Left renal cortex interstitium (tissue), 4 donors: ENCODE measurements at places on chromosomes 13 and 19.

GRCh38 chr13:79987323-79987722 lies 353.6 kb downstream of the SPRY2 start:
- DNase-seq = no peak

DNA sequence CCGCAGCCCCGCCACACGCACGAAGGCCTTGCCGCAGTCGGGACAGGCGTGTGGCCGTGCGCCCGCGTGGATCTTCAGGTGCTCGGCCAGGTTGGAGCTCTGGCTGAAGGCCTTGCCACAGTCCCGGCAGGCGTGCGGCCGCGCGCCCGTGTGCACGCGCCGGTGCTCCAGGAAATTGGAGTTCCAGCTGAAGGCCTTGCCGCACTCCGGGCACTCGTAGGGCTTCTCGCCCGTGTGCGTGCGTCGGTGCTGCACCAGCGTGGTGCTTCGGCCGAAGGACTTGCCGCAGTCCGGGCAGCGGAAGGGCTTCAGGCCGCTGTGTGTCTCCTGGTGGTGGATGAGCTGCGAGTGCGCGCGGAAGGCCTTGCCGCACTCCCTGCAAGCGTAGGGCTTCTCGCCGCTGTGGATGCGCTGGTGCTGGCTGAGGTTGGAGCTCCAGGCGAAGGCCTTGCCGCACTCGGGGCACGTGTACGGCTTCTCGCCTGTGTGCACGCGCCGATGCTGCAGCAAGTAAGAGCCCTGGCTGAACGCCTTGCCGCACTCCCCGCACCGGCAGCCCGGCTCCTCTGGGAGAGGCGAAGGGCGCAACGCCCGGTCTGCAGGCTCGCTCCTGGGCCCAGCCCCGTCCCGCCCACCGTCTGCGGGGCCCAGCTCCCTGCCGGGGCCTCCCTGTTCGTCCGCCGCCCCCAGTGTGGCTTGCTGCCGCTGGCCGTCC lies 3.6 kb upstream of the A1BG start:
- peak; percentile 23 for DNase-seq

GRCh38 chr19:18672044-18672451 lies 11.4 kb upstream of the CRTC1 start:
- DNase-seq = no peak

DNA sequence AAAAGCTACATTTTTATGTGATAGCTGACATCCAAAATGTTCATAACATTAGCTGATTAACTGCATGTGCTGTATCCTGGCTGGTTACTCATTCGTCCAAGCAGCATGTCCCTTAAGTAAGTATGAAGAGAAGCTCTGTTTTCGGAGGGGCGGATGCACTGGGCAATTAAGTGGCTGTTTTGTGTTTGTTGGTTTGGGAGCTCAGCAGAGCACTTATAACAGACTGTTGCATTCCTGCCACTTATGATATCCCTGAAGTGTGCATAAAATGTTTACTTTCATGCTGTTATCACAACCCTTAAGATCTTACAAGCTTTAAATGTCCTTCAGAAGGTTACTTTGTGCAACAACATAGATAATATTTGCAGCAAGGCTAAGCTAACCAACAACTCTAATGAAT lies 264.1 kb downstream of the NALCN start:
- no peak for DNase-seq

- no peak for DNase-seq
These were observed 235.9 kb downstream of the NHLRC3 start for GRCh38 chr13:39273953-39274738.

GRCh38 chr19:45773384-45773783 lies 4.3 kb upstream of the SIX5 start:
- DNase-seq = no peak

GRCh38 chr13:38819053-38819452 lies 132.2 kb downstream of the FREM2 start:
- peak; percentile 7 for DNase-seq

DNA sequence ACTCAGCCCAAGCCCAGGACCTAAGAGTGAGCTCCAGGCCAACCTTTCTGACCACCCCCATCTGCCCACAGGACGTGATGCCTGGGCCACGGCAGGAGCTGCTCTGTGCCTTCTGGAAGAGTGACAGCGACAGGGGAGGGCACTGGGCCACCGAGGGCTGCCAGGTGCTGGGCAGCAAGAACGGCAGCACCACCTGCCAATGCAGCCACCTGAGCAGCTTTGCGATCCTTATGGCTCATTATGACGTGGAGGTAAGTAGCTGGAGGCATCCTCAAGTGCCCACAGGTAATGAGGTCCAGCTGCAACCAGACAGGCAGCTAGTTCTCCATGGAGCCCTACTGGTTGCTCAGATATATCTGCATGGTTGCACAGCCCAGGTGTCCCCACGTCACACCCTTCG lies 14.8 kb downstream of the DDX39A start:
- no peak for DNase-seq

DNA sequence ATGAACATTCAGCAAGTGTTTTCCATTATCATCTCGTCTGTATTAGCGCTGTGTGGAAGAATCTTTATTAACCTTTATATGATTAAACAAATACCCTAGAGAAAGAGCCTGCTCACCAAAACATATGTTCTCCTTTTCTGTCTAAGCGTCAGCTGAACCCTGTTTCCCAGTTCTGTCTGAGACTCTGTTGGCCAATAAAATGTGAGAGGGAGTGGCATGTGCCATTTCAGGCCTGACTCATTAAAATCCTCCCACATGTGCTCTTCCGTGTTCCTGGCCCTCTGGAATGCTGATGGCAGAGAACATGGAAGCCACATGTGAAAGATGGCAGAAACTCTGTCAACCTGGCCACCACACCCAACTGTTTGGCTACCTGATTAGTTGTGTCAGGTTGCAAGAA lies 181.9 kb upstream of the EDNRB start:
- no peak for DNase-seq

GRCh38 chr13:45847554-45848224 lies 3.9 kb downstream of the SIAH3 start:
- no peak for DNase-seq

- no peak for DNase-seq
These were observed at the start of gene GZMM for GRCh38 chr19:543910-544608. Gene GZMM, plus strand, starts transcription at chr19:544053. Its CDS starts 19 bp downstream, at chr19:544072.

GRCh38 chr13:99809926-99810325 lies 161.6 kb downstream of the ZIC5 start:
- DNase-seq = no peak

DNA sequence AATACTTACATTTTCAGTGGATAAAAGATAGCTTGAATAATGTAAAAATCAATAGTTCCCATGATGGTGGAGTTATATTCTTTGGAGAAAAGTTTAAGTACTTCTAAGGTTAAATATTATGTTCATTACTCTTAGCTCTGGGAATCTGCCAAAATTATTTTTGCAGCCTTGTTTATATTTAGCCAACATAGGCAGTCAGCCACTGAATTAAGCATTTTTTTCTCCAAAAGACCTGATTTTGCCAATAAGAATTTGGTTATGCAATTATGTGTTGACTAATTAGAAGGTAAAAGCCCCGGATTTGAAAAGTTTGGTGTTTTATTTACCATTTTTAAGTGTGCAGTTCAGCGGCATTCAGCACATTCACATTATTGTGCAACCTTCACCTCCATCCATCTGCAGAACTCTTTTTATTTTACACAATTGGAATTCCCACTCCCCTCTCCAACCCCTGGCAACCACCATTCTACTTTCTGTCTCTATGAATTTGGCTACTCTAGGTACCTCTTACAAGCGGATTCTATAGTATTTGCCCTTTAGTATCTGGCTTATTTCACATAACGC lies 90.1 kb upstream of the C1QTNF9B start:
- no peak for DNase-seq

GRCh38 chr13:45940061-45940460 lies 88.5 kb upstream of the SIAH3 start:
- no peak for DNase-seq

GRCh38 chr19:50178859-50179537 lies 15.9 kb upstream of the IZUMO2 start:
- DNase-seq = no peak

GRCh38 chr13:36418022-36418805 lies 14.1 kb upstream of the CCNA1 start:
- DNase-seq = no peak

- no peak for DNase-seq
These were observed 53.4 kb downstream of the TRPM4 start for GRCh38 chr19:49210901-49211451.

GRCh38 chr19:3766520-3766919 lies 4.0 kb downstream of the MRPL54 start:
- DNase-seq = no peak

DNA sequence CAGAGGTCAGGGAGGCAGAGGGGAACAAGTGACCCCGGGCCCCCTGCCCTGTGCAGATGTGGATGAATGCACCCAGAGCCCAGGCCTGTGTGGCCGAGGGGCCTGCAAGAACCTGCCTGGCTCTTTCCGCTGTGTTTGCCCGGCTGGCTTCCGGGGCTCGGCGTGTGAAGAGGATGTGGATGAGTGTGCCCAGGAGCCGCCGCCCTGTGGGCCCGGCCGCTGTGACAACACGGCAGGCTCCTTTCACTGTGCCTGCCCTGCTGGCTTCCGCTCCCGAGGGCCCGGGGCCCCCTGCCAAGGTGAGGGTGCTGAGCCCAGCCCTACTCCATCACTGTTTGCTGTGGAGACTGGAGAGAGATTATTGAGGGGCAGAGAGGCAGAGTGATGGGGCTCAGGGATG lies 9.9 kb downstream of the LTBP4 start:
- no peak for DNase-seq

GRCh38 chr13:76473552-76474134 lies 412.6 kb downstream of the KCTD12 start:
- DNase-seq = no peak

- DNase-seq = no peak
These were observed 120.8 kb upstream of the ZNF507 start for GRCh38 chr19:32224371-32225244.

GRCh38 chr19:5586300-5587070 lies 18.7 kb upstream of the TINCR start:
- no peak for DNase-seq

GRCh38 chr13:109933476-109933875 lies 147.1 kb upstream of the IRS2 start:
- no peak for DNase-seq

DNA sequence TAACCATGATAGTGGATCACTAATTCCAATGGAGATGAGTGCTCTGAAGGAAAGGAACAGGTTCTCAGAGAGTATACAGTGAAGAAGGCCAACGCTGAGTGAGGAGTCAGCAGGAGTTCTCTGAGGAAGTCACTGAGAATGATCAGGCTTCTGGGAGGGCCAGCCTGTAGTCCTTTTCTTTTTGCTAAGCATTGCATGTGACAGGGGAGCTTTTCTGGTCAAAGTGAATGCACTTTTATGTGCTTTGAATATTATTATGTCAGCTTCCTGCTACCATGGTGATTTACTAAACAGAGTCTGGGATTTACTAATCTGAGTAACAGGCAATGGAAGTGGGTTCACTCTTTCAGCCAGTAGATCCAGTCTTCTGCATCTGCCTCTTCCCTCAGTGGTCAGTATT lies 81.1 kb upstream of the SERP2 start:
- no peak for DNase-seq

GRCh38 chr19:29724102-29724641 lies 9.1 kb upstream of the C19orf12 start:
- no peak for DNase-seq

- no peak for DNase-seq
These were observed 207.5 kb downstream of the HS6ST3 start for GRCh38 chr13:96297360-96297759.

DNA sequence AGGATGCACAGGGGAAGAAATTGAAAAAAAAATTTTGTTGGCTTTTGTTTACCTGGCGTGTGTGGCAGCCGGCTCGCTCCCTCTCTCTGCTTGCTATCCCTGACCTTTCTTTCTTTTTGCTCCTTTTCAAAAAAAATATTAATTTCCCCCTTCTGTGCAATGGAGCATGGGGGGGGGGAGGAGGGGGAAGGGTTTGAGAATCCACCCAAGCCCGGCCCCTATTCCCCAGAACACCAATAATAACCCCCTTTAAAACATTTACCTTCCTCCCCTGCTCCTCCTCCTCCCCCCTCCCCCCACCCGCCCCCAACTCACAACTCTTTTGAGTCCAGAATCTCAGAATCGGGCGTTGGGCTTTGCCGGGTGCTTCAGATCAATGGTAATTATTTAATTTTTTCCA lies 28.4 kb downstream of the NFIX start:
- no peak for DNase-seq

DNA sequence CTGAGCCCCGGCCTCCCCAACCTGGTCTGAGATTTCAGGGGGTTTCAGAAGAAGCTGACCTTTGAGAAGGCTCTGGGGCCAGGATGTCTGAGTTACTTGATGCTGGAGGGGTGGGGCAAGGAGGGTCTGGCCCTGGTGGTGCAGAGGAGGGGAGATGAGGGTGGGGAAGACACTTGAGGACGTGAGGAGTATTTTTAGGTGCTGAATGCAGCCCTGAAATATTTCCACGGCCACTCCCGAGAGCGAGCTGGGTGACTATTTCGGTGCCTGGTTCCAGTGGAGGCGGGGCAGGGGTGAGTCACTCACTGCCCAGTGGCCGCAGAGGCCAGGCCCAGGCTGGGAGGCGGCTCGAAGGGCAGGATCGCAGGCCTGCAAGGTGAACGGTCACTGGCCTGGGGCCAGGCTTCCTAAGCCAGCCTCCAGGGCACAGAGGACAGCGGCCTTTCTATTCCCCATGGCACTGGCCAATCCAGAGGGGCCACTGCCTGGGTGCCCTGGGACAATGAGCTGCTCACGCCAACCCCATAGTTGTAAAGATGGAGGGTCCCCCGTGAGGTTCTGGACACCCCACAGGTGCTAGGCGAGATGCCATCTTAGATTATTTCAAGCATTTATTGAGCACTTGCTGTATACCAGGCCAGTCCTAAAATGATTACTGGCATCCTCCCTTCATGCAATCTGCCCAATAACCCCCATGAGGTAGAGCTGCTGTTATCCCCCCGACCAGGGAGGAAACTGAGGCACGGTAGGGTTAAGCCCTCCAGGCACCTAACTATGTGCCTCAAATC lies 19.7 kb upstream of the JUND start:
- DNase-seq = no peak

- DNase-seq = no peak
These were observed 1158.0 kb upstream of the SPRY2 start for GRCh38 chr13:81498969-81499368.

GRCh38 chr13:90883592-90883991 lies 463.9 kb upstream of the MIR17HG start:
- no peak for DNase-seq

DNA sequence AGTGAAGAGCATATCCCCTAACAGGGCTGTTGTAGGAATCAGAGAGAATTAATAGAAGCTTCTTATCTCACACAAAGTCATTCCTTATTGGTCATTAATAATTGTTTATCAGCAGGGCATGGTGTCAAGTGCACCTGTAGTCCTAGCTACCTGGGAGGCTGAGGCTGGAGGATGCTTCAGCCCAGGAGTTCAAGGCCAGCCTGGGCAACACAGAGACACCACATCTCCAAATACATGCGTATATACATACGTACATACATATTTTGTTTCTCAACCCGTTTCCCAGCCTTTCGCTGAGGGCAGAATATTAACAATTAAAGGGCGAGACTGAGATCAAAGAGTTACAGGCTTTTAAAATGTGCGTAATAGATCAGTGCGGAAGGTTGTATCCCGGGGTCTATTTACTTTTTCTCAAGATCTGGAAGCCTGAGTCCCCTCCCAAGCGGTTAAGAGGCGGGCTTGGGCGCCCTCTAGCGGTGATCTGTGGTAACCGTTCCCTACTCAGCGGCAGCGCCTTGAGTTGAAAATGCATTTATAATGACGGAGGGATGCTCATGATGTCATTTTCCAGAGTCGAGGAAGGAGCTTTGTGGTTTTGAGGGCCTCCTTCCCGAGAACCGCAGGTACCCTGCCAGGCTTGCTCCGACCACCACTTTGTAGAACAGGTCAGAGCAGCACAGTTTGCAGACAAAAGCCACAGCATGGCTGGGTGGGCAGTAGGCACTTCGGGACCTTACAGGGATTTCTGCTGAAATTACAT lies 169.6 kb upstream of the GPR12 start:
- DNase-seq = peak; percentile 30
